T1000 (cell line): ENCODE measurements at places on chromosomes 12 and 14.

- DNase-seq: no peak
These were observed 26.3 kb downstream of the SETD1B start for GRCh38 chr12:121830134-121830533.

- DNase-seq: no peak
These were observed 661.7 kb downstream of the VRK1 start for GRCh38 chr14:97458661-97459579.

GRCh38 chr14:104307246-104307626 lies 168.8 kb downstream of the KIF26A start:
- no peak for DNase-seq

DNA sequence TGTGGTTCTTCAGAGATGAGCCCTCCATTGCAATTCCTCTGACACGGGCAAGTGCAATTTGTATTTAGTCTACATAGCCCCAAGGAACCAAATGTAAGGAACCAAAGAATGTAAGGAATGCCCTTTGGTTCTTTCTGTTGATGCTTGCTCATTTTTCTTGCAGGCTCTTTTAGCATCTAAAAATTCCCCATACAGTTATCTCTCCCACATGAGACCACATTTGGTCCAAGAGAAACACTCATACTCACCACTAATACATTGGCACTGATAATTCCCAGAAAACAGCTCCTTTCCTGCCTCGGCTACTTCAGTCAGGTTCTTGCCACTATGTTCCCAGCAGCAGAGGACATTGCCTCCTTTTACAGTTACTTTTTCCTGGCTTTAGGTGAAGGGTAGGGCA lies 332.6 kb downstream of the AEBP2 start:
- no peak for DNase-seq

DNA sequence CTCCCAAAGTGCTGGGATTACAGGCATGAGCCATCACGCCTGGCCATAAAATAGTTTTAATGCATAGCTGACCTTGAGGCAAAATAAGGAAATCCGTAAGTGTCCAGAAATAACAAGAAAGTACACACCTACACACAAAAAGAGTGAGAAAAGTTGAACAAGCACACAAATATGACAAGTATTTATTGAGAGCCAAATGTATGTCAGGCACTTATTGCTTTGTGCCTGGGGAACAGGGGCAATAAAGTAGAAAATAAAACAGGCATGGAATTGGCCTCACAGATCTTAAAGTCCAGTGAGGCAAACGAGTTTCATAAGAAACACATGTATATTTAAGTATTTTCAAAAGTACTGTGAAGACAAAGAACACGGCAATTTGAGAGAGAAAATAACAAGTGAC lies 103.7 kb downstream of the ERGIC2 start:
- no peak for DNase-seq
